ENCODE measurements at places on chromosomes 6 and 20.
A peak's percentile ranks its signal among the peaks of the same experiment; 100 is the strongest.

- H3K4me3 ChIP-seq: no peak overlapping the region
- H3K27me3 ChIP-seq: no peaks in the 10 kb centered on the region
- no peak for DNase-seq
- no peak overlapping the region for H3K27ac ChIP-seq
- H3K4me1 ChIP-seq: no peaks in the 10 kb centered on the region
- H3K36me3 ChIP-seq: no peaks in the 10 kb centered on the region
Observed at GRCh38 chr20:15482525-15482924, 1090.7 kb downstream of the KIF16B start.

- peaks cover 39% of the 10 kb centered on the region for H3K4me1 ChIP-seq
- no peaks in the 10 kb centered on the region for H3K27me3 ChIP-seq
- peak overlapping the region; percentile 91 for H3K4me3 ChIP-seq
- peaks cover 98% of the 10 kb centered on the region for H3K36me3 ChIP-seq
- no peak for DNase-seq
Observed at GRCh38 chr6:137872581-137873115, 5.6 kb downstream of the TNFAIP3 start.

DNA sequence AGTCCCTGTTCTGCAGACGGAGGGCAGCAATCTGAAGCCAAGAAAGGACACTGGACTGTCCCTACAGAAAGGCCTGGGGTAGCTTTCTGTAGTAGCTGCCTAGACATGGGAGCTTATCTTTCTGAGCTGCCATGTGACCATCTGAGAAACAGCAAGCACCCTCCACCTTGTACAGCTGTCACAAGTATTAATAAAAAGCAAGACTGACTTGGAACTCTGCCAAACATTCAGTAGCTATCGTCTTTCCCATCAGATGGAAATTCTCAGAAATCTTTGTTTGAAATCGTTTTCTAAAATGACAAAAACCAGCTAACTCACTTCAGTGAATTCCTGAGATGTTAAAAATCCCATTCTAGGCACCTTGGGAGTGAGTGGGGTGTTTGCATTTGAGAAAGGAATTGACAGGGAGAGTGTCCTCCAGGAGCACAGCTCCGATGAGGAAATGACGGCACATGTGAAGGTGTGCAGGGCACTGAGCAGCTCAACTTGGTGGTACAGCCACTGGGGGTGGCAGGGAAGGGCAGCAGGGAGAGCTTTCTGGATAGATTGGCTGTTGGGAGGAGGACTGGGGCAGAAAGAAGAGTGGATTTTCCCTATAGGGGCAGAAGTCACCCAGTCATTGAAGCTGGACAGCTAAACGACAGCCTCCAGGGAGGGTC lies 24.5 kb downstream of the ACSS1 start:
- H3K36me3 ChIP-seq: peaks cover 2% of the 10 kb centered on the region
- H3K4me3 ChIP-seq: no peak overlapping the region
- DNase-seq: no peak

GRCh38 chr6:44001318-44002066 lies 125.8 kb downstream of the MRPL14 start:
- peak; percentile 61 for DNase-seq
- peak overlapping the region; percentile 77 for H3K4me3 ChIP-seq
- peaks cover 1% of the 10 kb centered on the region for H3K36me3 ChIP-seq
- peaks cover 34% of the 10 kb centered on the region for H3K27me3 ChIP-seq
- H3K27ac ChIP-seq: no peak overlapping the region

DNA sequence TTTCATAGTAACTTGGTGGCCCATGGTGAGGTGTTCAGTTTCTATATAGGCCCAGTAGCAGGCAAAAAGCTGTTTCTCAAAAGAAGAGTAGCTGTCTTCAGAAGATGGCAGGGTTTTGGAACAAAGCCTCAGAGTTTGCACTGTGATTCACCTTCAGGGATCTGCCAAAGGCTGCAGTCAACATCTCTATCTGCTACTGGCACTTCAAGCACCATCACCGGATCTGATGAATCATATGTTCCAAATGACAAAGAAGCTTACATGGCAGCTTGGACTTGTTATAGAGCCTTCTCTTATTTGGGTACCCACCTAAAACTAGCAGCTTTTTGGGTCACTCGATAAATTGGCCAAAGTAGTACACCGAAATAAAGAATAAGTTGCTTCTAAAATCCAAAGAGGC lies 39.5 kb downstream of the PKIB start:
- H3K27ac ChIP-seq: no peak overlapping the region
- H3K4me3 ChIP-seq: no peak overlapping the region
- H3K4me1 ChIP-seq: no peaks in the 10 kb centered on the region
- H3K36me3 ChIP-seq: no peaks in the 10 kb centered on the region
- DNase-seq: no peak
- H3K27me3 ChIP-seq: no peaks in the 10 kb centered on the region

GRCh38 chr6:104958178-104959025 lies 1.5 kb downstream of the LIN28B start:
- H3K36me3 ChIP-seq: peaks cover 5% of the 10 kb centered on the region
- H3K27me3 ChIP-seq: peaks cover 47% of the 10 kb centered on the region

DNA sequence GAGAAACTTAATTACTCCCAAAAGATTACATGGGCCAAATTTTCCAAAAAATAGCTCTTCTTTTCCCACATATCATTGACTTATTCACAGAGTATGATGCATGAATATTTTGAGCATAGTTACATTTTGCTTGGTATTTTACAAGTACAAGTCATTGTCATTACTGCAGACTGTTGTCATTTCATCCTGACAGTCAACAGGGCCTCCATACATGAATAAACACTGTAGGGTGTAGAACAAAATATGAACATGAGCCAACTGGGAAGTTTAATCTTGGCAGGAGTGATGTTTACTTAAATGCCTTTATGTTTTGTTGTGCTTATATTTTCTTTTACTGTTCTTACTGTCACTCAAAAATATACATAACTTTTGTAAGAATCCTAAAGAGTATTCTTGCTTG lies 340.7 kb downstream of the ADGRB3 start:
- DNase-seq: no peak
- H3K4me3 ChIP-seq: no peak overlapping the region
- H3K27me3 ChIP-seq: no peaks in the 10 kb centered on the region
- H3K27ac ChIP-seq: no peak overlapping the region
- no peaks in the 10 kb centered on the region for H3K4me1 ChIP-seq
- no peaks in the 10 kb centered on the region for H3K36me3 ChIP-seq
